ENCODE measurements at places on chromosomes 1 and 21.

DNA sequence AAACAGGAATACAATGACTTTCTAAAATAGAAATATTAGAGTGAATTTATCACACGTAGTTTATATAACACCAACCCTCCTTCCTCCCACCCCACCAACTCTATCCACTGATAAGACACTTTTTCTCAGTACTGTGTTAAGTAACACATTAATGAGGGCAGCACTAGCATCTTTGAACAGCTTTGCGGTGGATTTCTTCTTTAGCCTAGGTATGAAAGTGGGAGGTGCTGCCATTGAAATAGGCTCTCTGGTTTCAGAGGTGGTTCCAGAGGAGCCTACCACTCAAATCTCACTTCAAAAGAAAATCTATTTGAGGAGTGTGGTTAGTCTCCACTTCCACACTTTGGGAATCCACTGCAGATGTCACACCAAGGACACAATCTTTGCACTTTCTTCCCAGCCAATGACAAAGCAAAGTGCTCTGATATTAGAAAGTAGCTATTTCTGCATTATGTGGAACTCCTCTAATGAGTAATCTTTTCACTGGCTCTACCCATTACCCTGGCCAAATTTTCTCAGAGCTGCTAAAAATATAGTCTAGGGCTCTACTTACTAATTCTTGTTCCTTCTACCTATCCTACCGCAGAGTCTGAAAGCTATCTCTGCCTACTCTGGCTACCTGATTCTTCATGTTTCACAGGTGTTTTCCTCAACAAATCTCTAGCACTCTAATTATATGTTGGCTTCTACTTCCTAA, 1667.8 kb downstream of the MRPL39 start:
- no peak for DNase-seq

GRCh38 chr1:236692742-236693141, 6.4 kb downstream of the ACTN2 start:
- DNase-seq, result no peak

DNA sequence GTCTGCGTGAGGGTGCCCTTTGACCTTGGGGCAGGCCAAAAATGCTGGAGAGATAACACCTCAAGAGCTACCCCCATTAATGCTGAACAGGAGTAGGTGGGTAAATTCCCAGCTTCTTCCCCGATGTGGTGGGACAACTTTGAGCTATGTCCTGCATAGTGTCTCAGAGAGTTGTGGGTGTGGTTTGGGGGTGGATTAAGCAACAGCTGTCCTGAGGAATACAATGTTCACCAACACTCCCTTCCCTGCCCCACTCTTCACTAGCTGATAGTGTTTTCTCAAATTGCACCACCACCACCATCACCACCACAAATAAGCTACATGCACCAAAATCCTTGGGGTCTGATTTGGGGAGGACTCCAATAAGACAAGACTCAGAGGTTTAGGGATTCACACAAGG, 258.4 kb downstream of the HLX start:
- DNase-seq, result no peak

DNA sequence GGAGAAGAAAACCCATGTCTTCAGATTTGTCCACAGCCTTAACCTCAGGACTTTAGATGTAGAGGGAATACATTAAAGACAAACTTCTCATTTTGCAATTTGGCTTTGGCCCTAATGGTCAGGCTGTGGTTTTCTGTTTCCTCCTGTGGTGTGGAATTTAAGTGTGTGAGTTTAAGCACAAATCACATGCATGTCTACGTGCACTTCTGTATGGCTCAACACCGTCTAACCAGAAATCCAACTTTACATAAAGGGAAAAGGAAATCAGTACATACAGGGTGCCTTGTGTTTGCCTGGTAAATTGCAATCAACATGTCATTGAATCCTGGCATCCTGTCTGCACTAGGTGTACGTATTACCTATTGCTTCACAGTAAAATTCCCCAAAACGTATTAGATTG, 1.2 kb upstream of the ZNF124 start:
- DNase-seq, result no peak

DNA sequence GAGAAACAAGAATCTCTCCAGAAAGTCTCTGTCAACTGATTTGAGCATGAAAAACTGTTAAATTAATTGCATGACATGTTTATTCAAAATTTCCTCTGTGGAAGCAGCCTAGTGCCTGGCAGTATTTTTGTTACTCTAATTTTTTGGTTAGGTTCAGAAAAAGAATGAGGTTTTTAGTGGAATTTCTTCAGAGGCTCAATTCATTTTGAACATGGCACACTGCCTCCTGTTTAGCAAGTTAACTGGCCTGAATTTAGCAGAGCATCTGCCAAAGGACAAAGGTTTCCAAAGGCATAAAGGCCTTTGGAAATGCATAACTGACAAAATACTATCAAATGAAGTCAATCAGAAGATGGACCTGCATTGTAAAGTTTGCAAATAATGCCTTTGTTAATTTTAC, 1326.5 kb downstream of the PLA2G4A start:
- no peak for DNase-seq

GRCh38 chr21:32599526-32599925, 12.7 kb downstream of the CFAP298 start:
- DNase-seq, result no peak

DNA sequence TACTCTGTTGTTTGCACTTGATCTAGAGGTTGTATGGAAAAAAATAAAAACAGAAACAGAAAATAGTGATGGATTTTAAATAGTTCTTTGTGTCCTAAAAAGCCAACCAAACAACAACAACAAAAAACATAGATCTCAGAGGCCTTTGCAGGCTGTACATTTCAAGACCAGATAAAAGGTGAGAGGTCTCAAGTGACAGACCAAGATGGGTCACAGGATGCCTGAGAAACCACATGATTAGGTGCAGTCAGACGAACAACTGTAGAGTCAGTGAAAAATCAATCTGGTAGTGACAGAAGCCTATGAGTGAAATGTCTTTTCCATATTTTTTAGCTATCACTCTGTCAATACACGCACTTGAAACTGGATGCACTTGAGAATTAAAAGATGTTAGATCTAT, 193.5 kb upstream of the SAMSN1 start:
- DNase-seq, result no peak

DNA sequence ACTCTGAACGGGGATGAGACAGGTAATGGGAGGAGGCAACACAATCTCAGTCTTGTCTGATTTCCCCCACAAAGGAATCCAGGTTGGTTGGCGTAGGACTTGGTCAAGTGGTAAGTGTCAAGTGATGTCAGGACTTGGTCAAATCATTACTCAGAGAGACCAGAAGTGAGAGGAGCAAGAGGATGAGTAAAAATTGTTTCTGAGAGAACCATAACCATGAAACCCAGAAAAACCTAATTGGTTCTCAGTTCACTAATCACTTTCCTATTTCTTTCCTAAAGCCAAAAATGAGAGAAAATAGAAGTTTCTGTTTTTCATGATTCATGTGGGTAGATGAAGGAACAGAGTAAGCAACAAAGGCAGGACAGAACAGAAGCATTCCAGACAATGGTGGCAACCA, 5.0 kb downstream of the PHC2 start:
- DNase-seq, result no peak

- DNase-seq, result no peak
Measured at GRCh38 chr1:47732489-47732888, 264.7 kb downstream of the TRABD2B start.

- DNase-seq, result no peak
Measured at GRCh38 chr1:157400766-157401165, 151.5 kb downstream of the FCRL5 start.

DNA sequence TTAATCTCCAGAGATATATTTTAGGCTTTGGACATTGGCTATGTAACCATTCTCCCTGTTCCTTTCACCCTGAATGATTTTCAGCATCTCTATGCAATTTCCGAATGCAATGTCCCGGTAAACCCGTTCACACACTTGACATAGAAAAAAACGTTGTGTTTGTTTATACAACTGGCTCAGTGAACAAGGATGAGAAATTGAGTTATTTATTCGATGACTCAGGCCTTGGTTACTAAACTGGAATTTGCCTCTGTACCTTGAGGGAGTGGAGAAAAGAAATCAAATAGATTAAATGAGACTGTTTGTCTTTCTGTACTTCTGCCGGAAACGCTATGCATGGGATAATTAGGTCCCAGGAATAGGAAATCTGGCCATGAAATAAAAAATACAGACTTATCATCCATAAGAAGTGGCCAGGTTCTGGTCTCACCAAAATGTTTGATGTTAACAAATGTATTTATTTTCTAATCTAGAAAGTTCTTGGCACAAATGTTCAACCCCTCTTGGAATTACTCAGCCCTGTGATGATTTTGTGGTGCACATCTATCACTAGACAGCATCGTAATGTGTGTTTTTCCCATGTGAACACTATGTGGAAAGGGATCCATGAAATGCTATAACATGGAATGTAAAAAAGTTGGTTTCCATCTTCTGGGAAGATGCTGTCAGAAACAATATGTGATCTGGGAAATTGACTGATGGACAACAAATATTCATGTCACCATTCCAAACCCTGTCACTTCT, 253.9 kb downstream of the DUSP10 start:
- DNase-seq, result no peak

GRCh38 chr1:208387908-208388811, 144.0 kb upstream of the PLXNA2 start:
- DNase-seq, result no peak

GRCh38 chr21:30222724-30223123, 6.8 kb upstream of the CLDN8 start:
- DNase-seq, result no peak

DNA sequence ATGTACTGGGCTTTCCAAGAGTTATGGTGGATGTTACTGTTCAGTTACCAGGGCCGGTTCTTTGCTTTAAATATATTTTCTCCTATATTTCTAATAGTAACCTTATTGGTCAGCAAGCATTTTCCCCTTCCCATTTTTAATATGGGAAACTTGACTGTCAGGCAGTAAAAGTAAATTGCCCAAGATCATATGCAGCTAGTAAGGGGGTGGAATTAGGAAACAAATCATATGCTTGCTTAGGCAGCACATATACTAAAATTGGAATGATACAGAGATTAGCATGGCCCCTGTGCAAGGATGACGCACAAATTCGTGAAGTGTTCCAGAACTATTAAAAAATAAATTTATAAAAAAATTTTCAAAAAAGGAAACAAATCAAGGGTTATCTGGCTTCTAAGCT, 73.9 kb downstream of the PATJ start:
- DNase-seq, result no peak

DNA sequence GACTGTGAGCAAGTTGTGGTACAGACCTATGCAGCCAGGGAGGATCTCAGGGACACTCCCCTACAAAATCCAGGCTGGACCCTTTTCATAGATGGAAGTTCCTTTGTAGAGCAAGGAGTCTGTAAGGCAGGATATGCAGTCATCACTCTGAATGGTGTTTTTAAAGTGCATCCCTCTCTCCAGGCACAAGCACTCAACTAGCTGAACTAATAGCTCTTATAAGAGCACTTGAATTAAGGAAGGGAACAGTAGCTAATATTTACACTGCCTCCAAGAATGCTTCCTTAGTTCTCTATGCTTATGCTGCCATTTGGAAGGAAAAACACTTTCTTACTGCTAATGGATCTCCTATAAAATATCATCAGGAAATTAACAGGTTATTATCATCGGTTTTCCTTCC, 27.0 kb upstream of the SMYD3 start:
- no peak for DNase-seq

DNA sequence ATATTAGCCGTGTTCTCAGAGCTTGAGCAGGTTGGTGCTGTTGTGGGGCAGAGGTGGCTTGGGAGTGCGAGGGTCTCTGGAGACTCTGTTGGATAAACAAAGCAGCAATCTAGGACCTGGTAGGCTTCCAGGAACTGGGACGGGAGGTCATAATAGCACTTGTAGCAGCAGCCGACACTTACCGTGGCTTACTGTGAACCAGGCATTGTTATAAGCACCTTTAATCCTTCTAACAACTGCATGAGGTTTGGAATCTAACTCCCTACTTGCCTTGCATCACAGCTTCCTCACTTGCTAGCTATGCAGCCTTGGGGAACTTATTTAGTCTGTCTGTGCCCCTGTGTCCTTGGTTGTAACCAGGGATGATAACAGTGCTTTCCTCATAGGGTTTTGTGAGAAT, 94.9 kb downstream of the NAV1 start:
- no peak for DNase-seq

DNA sequence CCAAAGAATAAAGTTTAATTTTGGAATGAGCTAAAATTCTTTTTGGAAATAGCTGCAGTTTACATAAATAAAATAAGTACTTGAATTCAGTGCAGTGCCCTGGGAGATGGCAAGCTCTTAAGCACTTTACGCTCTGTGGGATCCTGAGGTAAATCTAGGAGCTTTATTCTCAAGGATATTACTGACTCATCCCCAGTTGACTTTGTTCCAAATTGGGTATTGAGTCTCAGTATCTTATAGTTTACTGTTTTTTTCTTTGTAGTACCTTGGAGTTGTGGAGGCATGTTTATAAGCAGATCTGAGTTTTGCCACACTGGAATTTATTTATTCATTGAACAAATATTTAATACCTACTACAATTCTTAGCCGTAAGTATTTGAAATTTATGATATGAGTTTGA, 27.4 kb upstream of the HRNR start:
- DNase-seq, result no peak

DNA sequence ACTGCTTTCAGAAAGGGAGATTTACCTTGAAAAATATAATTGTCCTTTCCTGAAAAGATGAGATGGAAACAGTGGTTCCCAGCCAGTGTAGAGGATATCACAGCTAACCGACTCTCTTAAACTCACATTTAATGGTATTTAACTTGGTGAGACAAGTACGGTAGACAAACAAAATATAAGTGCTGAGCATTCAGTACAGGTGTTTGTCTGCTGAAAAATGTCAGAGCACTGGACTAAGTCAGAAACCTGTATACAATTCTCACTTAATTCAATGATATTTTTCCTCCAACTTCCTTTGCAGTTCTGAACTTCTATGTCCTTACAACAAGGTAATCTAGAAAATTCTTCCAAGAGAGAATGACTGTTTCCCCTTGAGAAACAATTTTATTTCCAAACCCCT, at the start of gene LCE1B:
Gene LCE1B, plus strand, starts transcription at position 301 of the 400 bp plus-strand sequence. CDS start 476 bp downstream, outside the sequence.
- DNase-seq, result no peak

DNA sequence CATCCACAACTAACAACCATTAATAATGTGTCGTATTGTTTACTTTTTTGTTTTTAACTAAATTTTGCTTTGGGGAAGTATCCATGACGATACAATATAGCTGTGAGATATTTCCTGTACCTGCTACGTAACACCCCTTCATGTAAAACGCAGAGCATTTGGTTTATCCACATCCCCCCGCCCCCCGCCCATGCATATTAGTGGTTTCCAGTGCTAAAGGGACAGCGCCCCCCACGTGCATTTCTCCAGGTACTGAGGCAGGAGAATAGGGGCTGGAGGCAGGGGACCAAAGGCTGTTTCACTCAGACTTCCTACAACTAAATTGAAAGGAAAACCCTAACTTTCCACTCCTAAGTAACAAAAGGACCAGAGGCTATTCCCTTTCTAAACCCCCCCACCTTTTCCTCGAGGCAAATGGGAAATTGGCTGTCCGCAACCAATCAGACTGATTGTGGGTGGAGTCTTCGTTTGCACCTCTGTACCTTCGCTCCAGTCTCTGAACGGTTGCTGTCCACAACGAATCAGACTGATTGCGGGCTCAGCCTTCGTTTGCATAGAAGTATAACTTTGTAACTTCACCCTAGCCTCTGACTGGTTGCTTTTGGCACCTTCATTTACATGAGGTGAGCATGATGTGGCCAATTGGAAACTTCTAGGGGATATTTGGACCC, 12.2 kb upstream of the RIPK4 start:
- no peak for DNase-seq

GRCh38 chr1:109985247-109986053, 885 bp downstream of the AHCYL1 start:
- DNase-seq, result no peak

- DNase-seq, result no peak
Measured at GRCh38 chr1:107670397-107671040, 294.5 kb downstream of the VAV3 start.

Measured in stimulated activated CD8-positive, alpha-beta memory T cell treated with anti-CD3 and anti-CD28 coated beads, Interleukin-2, amount 100 ng/mL, for 48 hours (primary cell).